ENCODE measurements at places on chromosomes 3 and 15. TPM values are rescaled to one million over a fixed set of nuclear protein-coding genes. Genes with fewer than 3 reads are reported as not detected.

IQCF5 gene
- not detected for total RNA-seq

GRCh38 chr3:118495206-118495605 lies 539.4 kb downstream of the IGSF11 start:
- no peak for ATAC-seq

- no peak for ATAC-seq
Measured at GRCh38 chr15:89756897-89757296, 5.8 kb upstream of the MESP1 start.

TLR9 gene
- total RNA-seq, result 0.30 TPM

DNA sequence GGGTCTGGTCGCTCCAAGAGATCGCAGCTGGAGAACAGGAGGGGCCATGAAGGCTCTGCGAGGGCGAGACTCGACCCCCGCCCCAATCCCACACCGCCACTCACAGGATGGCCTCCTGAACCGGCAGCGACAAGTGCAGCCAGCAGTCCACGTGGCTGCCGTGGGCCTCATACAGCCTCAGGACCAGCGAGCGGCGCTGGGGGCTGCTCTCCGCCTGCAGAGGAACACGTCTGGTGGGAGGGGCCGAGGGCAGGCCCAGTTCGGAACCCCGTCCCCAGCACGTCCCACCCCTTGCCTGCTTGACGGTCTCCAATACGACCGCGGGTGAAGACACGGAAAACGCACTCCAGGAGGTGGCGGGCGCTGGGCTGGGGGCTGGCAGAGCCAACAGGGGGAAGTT lies 9.2 kb downstream of the NEIL1 start:
- ATAC-seq, result no peak

DNA sequence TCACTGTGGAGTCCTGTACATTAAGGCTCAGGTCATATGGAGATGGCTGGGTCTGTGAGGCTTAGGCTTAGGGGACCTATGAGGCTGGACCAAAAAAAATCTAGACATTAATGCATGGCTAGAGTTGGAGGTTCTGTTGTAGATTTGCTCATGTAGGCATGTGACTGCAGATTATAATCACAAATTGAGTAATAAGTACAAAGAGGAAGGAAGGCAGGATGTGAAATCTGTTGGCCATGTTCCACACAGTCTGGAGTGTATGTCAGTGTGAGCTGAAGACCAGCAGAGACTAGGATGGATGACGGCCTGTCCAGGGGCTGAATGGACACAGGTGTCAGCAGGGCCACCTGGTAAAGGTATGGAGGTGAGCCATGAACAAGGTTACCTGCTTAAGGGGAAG lies at the start of gene ST3GAL6:
Gene ST3GAL6, plus strand, starts transcription at position 265 of the 400 bp plus-strand sequence. CDS start 5,101 bp downstream, outside the sequence.
- no peak for ATAC-seq

ZNF620 gene
- total RNA-seq, result 2.3 TPM

DNA sequence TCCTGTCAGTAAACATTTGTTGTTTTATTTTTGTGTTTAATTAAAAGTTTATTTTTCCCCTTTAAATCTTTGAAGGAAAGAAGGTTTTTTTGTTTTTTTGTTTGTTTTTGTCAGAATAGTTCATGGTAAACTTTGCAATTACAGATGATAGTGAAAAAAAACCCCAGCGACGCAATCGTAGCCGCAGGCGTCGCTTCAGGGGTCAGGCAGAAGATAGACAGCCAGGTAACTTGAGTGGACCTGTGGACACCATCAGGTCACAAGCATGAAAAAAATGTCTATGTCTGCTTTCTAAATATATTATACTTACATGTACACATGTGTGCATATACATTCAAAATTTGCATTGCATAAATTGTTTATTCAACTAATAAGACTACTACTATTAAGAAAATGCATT lies 18.6 kb downstream of the DNAJC19 start:
- ATAC-seq, result no peak

DNA sequence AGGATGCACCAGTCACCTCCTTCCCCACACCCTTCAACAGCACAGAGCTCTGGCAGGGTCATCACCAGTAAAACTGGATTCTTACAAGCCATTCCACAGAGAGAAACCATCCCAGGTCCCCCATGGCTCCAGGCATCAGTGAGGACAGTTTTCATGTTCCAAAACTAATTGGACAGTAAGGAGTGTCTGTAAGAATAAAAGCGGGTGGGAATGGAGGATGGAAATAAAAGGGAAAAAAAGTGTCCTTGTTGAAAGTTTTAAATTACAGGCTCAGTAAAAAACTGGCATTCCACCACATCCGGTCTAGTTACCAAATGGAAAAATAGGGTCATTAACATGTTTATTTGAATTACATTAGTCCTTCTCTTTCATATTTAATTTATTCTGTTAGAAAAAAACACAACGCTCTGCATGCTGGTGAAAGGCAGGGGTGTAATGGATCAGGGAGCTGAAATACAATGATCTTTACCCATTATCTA lies 117.4 kb downstream of the TIGIT start:
- ATAC-seq, result no peak

GRCh38 chr3:150346981-150347863 lies 60.9 kb upstream of the TSC22D2 start:
- ATAC-seq, result no peak

DNA sequence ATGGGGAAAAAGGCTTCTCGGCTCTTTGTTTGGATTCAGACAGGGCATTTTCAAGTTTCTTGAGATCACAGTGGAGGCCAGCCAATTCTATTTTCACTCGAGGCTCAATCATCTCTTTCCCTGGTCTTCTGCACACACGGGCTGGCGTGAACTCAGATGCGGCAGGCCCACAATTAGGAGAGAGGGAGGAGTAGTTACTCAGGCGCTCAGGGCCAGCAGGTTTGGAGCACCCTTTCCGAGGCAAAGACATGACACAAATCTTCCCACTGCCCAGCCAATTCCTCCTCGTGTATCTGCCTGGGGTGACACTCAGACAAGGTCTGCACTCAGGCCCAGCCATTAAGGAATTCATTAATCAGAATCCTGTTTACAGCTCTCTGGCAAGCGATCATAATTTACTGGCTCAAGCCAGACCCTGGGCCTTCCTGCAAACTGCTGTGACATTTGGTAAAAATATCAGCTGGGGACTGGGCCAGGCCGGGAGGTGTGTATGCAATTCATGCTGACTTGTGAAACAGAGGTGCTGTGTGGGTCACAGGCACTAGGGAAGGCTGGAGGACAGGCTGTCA lies 68.1 kb upstream of the TLE3 start:
- no peak for ATAC-seq

KCNH8 gene
- not detected for total RNA-seq

DNA sequence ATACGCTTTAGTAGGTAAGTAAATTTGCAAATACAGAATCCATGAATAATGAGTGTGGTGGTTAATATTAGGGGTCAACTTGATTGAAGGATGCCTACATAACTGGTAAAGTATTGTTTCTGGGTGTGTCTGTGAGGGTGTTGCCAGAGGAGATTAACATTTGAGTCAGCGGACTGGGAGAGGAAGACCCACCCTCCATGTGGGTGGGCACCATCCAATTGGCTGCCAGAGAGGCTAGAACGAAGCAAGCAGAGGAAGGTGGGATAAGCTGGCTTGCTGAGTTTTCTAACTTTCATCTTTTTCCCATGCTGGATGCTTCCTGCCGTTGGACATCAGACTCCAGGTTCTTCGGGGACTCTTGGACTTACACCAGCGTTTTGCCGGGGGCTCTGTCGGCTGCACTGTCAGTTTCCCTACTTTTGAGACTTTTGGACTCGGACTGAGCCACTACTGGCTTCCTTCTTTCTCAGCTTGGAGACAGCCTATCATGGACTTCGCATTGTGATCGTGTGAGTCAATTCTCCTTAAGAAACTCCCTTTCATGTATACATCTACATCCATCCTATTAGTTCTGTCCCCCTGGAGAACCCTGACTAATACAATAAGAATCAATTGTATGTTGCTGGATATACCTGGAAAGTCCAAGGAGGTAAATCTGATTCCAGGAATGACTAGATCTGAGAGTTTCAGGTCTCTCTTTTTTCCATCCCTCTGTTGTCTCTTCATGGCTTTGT lies 25.8 kb upstream of the NEDD4 start:
- peak; percentile 31 for ATAC-seq

GRCh38 chr3:39276746-39277145 lies 3.1 kb downstream of the CX3CR1 start:
- ATAC-seq, result no peak

DNA sequence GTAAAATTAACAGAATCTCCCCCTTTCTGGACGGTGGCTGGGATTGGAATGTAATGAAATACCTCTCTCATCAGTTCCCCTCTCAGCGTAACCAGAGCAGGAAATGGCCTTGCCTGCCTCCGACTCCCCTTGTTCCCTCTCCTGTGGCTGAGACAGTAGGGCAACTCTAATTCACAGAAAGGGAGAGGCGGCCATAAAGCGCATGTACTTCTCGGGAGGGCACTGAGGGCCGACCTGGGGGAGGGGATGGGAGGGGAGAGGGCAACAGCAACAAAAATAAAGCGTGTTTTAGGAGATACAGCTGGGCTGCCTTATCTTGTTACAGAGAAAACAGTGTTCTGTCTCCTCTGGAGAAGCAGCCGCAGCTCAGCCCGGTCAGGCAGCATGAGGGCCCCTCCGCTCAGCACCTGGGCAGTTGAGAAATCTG lies 783.3 kb upstream of the ARRDC4 start:
- no peak for ATAC-seq

RYR3 gene
- not detected for total RNA-seq

All from activated T-helper 17 cell treated with anti-CD3 and anti-CD28 coated beads, Interleukin-2, amount 50 U/mL, for 72 hours (primary cell).